ENCODE measurements at places on chromosomes 1 and 21. TPM values are rescaled to one million over a fixed set of nuclear protein-coding genes. Genes with fewer than 3 reads are reported as not detected.

DNA sequence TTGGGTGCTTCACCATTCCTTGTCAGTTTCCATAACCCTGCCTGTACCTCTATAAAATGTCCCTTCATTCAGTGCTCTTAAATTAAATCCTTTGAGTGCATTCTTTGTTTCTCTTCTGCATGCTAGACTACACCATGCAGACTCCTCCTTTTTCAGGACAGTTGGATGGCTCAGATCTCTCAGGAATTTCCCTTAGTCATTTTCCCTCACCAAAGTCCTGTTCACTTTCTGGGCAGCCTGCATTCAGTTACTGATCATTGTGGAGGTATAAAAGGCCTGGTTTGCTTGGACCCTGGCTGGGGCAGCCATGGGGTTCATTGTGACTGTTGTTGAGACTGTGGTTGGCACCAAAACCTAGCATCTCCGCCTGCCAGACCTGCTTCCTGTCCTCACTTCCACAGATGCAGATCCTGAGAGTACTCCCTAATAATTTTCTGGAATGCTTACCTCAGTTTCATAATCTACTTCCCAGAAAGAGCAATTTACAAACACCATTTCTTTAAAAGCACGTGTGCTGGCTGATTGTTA is 88.4 kb downstream of the PDE4B start:
- DNase-seq, result peak; percentile 73

GRCh38 chr1:58573705-58574591 is 3.1 kb downstream of the TACSTD2 start:
- DNase-seq, result no peak

The FAM72C gene
- 0.59 TPM for total RNA-seq

DNA sequence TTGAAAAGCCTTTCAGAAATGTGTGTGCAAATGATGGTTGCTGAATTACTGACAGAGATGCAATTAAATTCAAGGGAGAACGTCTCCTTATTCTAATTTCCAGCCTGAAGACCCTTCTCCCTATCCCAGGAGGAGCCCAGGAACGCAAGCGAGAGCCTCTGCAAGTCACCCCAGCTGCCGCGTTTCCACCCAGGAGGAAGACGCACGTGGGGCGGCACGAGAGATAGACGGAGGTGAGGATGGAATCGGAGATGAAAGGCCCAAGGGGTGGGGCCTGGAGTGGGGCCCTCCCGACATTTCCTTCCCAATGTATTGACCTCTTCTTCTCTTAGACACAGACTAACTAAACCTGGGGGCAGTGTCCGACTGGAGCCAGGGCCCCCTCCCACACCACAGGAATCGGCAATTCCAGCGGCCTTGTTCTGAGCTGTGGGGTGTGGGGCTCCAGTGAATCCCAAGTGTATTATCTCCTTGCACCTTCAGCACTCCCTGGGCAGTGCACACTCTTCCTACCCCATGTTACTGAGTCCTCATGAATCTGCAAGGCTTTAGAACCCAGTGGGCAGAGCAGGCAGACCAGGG is 322.5 kb downstream of the AJAP1 start:
- no peak for DNase-seq

GRCh38 chr1:17551755-17552234 is 12.3 kb downstream of the ARHGEF10L start:
- DNase-seq, result peak; percentile 92

DNA sequence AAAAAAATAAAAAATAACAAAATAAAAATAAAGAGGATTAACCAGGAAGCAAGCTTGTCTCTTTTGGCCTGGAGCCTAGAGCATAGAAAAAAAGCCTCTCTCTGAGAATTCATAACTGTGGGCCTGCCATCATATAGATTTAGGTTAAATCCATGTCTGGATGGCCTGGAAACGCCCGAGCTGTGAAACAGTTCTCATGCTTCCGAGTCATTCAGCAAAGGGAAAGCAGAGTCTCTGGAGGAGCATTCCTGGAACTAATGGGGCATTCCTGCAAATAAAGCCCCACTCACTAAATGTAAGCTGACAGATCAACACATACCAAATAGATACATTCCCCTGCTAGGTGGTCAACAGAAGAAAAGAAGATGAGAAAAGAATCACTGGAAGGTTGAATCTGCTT is 75.8 kb upstream of the GNG4 start:
- no peak for DNase-seq

DNA sequence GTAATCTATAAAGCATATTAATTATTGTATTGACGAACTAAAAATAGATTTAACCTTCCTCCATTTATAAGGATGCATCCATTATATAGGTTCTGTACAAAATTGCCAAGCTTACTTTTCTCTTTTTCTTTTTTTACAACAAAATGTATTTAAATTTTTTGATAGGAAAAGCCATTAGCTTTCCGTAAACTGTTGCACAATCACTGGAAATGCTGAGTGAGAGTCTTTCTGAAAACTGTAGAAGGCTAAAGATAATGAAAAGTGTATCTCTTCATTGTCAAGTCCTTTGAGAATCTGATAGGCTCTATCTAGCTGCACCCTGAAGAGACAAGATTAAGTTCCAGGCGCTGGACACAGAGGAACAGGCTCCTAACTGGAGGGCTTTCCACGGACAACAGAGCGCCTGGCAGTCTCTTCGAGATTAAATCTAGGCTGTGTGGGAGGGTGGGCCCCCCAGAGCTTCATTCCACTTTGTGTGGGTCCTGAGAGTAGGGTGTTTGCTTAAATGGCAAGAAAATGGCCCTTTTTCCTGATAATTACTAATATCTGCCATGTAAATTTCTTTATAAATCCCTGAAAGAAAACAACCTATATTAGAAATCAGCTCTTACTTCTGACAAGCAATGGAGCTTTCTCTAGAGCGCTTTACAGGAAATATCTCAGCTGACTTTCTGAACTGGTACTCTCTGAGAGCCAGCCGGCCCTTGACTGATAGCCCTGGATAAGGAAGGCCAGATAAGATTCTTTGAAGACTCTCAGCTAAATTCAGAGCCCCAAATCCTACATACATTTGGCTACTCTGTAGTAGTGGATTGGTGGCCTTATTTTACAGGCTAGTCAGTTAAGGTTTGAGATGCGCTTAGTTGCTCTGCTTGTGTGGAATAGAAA is 108.3 kb downstream of the FMN2 start:
- DNase-seq, result peak; percentile 14

- no peak for DNase-seq
These were observed 137.8 kb upstream of the KRTAP19-8 start for GRCh38 chr21:31176080-31176551.

DNA sequence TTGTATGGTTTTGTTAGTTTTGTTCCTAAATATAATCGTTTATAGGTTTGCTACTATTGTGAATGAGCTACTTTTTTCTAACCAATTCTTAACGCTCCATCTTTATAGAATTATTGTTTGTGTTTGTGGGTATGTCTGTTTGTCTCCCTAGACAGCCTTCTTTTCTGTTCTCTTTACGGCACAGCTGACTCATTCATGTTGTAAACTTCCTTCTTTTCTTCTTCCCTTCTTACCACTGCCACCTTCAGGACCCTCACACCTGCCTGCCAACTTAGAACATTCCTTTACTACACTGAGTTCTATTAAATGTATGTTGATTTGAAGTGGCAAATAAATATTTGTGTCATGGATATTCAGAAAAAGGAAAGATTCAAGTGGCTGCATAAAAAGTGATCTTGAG is 29.1 kb downstream of the AK5 start:
- no peak for DNase-seq

GRCh38 chr1:44947063-44947773 is 39.2 kb downstream of the EIF2B3 start:
- DNase-seq, result peak; percentile 86

- DNase-seq, result peak; percentile 94
These were observed at the start of gene RASAL2 for GRCh38 chr1:178093951-178094738. Gene RASAL2 (plus strand): TSS chr1:178094104. CDS start chr1:178094493, 389 bp downstream.

- no peak for DNase-seq
These were observed 608.7 kb downstream of the PLPP3 start for GRCh38 chr1:55970526-55971110.

DNA sequence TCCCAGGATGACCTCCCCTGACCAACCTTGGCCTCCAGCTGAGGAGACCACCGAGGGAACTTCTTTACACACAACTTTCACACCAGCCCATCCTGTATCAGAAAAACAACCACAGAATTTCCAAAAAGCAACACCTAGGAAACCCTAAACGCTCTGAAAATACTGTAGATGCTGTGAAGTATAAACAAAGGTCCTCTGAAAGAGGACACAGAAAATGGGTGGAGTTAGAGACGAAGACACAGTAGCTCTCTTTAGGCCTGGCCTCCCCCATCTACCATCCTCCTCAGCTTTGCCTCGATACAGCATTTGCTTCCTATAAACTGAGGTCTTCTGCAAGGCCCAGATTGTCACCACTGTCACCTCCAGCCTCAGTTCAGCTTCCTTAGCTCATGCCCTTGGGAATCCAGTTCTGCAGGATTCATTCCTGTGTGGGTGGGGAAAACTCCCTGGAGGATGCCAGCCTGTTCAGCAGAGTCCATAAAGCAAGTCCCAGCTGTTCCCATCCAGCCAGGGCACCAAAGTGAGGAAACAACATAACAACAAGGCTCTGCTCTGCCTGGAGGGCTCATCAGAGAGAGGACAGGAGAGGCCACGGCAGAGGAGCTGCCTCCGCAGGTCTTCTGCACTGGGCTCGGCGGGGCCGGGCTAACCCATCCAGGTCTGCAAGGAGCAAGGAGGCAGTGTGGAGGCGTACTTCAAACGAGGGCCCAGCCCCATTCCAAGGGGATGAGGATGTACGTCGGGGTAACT is 15.0 kb downstream of the PIK3C2B start:
- no peak for DNase-seq

GRCh38 chr1:12005488-12006166 is 13.7 kb upstream of the MIIP start:
- DNase-seq, result peak; percentile 62
